ENCODE measurements at places on chromosomes 6 and 20. TPM values are rescaled to one million over a fixed set of nuclear protein-coding genes. Genes with fewer than 3 reads are reported as not detected.

- no peak for ATAC-seq
Measured at GRCh38 chr6:128282961-128283360, 237.4 kb downstream of the PTPRK start.

- ATAC-seq: no peak
Measured at GRCh38 chr6:147983581-147984366, 358.9 kb upstream of the SASH1 start.

GRCh38 chr6:82385102-82385501, 21.5 kb downstream of the TPBG start:
- ATAC-seq: no peak

- ATAC-seq: no peak
Measured at GRCh38 chr20:53900380-53900999, 169.9 kb downstream of the BCAS1 start.

- ATAC-seq: no peak
Measured at GRCh38 chr6:88761237-88762031, 202.0 kb downstream of the RNGTT start.

DNA sequence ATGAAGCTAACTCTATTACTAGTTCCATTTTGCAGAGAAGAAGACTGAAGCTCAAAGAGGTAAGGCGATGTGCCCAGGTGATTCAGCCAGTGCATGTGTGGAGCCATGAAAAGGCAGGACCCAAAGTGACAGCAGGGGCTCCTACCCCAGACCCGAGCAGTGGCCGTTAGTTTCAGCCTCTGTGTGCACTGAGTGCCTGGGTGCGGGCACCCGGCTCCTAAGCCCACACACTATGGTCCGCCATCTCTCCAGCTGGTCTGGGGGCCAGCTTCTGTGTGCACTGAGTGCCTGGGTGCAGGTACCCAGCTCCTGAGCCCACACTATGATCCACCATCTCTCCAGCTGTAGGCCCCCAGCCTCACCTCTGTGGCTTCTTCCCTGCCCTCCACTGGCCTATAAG, 123.5 kb upstream of the CST7 start:
- ATAC-seq: no peak

GRCh38 chr20:48326434-48326691, 501.4 kb downstream of the PREX1 start:
- ATAC-seq: no peak

DNA sequence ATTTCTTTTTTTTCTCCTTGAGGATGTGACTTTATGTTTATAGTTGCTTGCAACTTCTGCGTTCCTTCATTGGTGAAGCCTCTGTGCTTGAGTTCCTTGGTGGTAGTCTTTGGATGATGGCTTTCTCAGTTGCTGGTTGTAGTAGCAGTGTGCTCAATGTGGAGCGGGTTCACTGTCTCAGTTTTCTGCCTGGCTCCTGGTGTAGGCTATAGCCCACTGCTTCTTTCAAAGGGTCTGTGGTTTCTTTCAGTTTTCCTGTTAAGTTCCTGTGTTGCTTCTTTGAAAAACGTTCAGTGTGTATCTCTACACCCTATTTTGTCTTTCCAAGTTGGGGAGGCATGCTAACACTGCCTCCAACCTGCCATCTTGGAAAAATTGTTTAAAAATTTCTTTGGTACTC, 33.9 kb upstream of the ZBTB24 start:
- no peak for ATAC-seq

GRCh38 chr20:38242848-38243708, 17.5 kb downstream of the KIAA1755 start:
- no peak for ATAC-seq

- peak; percentile 31 for ATAC-seq
Measured at GRCh38 chr6:147285087-147285855, 81.1 kb downstream of the STXBP5 start.

DNA sequence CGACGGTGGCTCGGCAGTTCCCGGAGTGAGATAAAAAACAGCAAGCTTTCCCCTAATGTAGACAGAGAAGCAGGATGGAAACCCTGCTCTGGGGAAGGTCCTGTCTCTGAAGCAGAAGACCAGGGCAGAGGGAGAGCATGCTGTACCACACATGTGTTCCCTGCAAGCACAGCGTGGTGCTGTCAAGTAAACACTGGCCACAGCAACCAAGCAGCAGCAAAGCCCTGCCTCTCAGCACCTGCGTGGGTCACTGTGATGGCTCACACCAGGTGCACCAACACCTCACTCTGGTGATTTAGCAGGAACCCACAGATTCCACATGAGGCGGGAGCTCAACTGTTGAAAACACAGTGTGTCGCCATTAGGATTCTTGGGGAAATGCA, 65.2 kb upstream of the TXNDC5 start:
- peak; percentile 20 for ATAC-seq

- no peak for ATAC-seq
Measured at GRCh38 chr20:45701873-45702272, at the start of gene WFDC13. WFDC13 (plus strand) TSS chr20:45702038; CDS start chr20:45702124, 86 bp downstream.

DNA sequence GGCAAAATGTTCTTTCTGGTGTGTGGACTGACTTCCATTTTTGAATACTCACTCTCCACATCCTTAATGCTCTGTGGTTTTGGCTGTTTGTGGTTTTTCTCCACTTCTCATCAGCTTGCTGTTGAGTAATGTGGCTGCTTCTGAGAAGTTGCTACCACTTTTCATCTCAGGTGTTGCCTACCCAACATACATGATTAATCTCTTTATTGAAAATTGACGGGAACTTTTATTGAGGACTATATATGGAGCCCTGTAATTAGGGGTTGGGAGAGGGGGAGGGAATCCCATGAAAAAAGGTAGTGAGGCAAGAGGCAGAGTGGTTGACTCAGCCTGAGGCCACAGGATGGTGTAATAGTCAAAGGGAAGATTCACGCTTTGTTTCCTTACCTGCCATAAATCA, 17.6 kb downstream of the IL22RA2 start:
- ATAC-seq: no peak

The KIF6 gene
- total RNA-seq: 2.3 TPM

The MROH8 gene
- 1.9 TPM for total RNA-seq

The LY6G6C gene
- total RNA-seq: not detected

All from gastroesophageal sphincter (tissue), 4 donors.